ENCODE measurements at places on chromosomes 3 and 15. TPM values are rescaled to one million over a fixed set of nuclear protein-coding genes. Genes with fewer than 3 reads are reported as not detected.

DNA sequence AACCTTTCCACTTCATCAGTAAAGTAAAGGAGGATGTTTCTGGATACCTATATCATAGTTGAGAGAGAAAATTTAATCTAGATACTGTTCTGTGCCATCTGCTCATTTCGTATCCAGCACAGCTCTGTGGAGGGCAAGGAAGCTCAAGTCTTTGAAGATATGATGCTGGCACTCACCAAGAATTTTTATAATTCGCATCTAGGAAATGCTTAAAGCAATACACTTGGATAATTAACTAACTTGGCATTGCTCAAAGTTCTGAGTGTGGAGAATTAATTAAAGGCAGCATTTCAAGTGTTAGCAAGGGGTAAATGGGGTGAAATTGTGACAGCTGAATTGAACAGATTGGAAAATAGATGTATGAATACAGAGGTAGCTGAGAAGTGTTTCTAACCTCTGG, 213.2 kb downstream of the KCNMB2 start:
- no peak for DNase-seq
- no peaks in the 10 kb centered on the region for H3K27me3 ChIP-seq
- no peak overlapping the region for H3K4me3 ChIP-seq
- H3K27ac ChIP-seq: no peak overlapping the region

DNA sequence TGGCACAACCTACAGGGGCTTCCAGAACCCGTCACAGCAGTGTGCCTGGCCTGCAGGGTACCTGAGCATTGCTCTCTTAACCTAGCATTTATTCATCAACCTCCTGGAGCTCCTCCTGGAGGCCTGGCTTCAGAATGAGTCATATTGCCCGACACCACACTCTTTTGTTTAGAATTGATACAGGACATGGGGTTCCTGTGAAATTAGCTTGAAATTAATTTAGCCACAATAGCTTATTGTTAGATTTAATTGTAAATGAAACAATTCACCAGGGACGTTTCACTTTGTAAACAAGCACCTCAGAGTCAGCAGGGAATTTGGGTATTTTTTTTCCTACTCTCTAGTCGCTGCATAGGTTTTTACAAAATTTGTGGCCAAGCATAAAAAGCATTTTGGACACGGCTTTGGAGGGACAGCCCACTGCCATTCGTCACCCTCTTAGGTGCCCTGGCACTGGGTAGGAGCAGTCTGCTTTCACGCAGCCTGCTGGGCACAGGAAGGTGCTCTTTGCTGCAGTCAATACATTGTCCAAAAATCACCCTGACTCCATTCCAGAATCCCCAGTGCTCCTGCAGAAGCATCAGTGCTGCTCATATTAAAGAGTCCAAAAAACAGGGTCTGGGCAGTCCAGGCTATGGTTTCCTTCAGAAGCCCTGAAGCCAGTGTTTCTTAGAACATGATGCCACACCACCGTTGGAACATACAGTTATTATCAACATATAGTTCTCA, 60.8 kb upstream of the MEF2A start:
- H3K36me3 ChIP-seq: no peaks in the 10 kb centered on the region
- no peak overlapping the region for H3K4me3 ChIP-seq
- peak overlapping the region; percentile 11 for H3K27ac ChIP-seq
- peaks cover 36% of the 10 kb centered on the region for H3K4me1 ChIP-seq
- no peak for DNase-seq

The MRPL46 gene
- total RNA-seq: 32.4 TPM

DNA sequence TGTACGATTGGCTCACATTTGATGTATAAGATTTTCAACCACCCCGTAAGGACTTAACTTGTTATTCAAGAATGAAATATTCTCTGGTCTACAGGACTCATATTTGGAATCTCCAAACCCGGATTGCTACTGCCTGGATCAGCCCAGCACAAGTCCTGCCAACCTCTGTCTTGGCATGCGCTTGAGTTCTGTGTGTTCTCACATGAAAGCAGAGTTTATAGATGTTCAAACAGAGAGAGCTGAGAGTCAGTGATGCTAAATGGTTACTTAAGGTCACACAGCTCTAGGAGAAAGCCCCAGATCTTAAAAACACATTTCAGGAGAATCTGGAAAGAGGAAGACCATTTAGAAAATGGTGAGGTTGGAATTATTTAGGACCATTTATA, 268.0 kb upstream of the TBL1XR1 start:
- no peak overlapping the region for H3K4me3 ChIP-seq
- H3K27me3 ChIP-seq: no peaks in the 10 kb centered on the region
- DNase-seq: no peak
- H3K27ac ChIP-seq: no peak overlapping the region
- no peaks in the 10 kb centered on the region for H3K36me3 ChIP-seq

- no peak overlapping the region for H3K27ac ChIP-seq
- H3K4me1 ChIP-seq: no peaks in the 10 kb centered on the region
- no peak for DNase-seq
These were observed 119.9 kb upstream of the ATP2B2 start for GRCh38 chr3:10625323-10625722.

The DLL4 gene
- 0.16 TPM for total RNA-seq

The CCR3 gene
- total RNA-seq: not detected

DNA sequence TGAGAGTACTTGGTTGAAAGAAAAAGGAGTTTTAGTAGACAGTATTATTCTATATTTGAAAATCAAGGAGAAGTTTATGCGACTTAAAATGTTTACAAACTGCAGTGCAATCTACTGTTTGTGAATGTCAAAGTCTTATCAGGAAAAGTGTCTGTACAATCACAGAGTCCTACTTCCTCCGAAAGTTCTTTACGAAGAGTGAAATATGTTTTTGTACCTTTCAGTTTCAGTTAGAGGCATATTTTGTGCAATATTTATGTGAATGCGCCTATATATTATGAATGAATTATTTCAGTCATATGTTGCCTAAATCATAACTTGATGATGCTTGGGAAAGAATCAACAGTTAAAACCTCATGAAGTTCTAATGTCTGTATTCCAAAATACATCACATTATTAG, 31.5 kb downstream of the NGRN start:
- H3K27me3 ChIP-seq: peaks cover 10% of the 10 kb centered on the region
- no peak overlapping the region for H3K4me3 ChIP-seq
- H3K36me3 ChIP-seq: no peaks in the 10 kb centered on the region
- DNase-seq: no peak

The MORC1 gene
- not detected for total RNA-seq

DNA sequence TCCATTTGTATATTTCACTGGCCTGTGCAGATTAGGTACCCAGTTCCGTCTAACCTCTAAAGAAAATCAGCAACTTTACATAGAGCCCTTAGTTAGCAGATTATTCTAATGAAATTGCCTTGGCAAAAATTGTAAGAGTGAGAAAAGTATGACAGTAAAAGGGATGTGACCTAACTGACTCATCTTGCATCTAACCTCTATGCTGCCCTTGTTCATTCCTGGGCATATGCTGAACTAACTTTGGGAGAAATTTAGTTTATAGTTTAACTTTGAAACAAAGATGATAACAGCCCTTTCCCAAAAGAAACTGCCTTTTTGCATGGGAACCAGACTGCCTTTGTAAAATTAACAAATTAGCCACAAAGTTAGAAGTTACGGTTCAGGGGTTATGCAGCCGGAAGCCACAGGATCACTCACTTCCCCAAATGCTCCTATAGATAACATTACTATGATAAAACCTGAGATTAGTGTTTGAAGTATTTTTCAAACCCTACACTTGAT, 839.8 kb upstream of the ALCAM start:
- H3K27me3 ChIP-seq: peaks cover 11% of the 10 kb centered on the region
- H3K4me1 ChIP-seq: no peaks in the 10 kb centered on the region
- no peak overlapping the region for H3K4me3 ChIP-seq
- H3K27ac ChIP-seq: no peak overlapping the region
- DNase-seq: no peak
- H3K36me3 ChIP-seq: no peaks in the 10 kb centered on the region

- H3K36me3 ChIP-seq: peaks cover 66% of the 10 kb centered on the region
- H3K4me3 ChIP-seq: no peak overlapping the region
- peaks cover 6% of the 10 kb centered on the region for H3K4me1 ChIP-seq
- H3K27me3 ChIP-seq: no peaks in the 10 kb centered on the region
- no peak for DNase-seq
- H3K27ac ChIP-seq: no peak overlapping the region
These were observed 3.7 kb upstream of the ACKR4 start for GRCh38 chr3:132593241-132593946.

- H3K27me3 ChIP-seq: no peaks in the 10 kb centered on the region
- H3K36me3 ChIP-seq: peaks cover 32% of the 10 kb centered on the region
- no peak overlapping the region for H3K27ac ChIP-seq
- DNase-seq: peak; percentile 9
These were observed 27.0 kb downstream of the SHQ1 start for GRCh38 chr3:72821161-72821781.

GRCh38 chr3:46492890-46493547, 4.8 kb upstream of the RTP3 start:
- H3K27ac ChIP-seq: no peak overlapping the region
- H3K4me3 ChIP-seq: no peak overlapping the region
- peaks cover 11% of the 10 kb centered on the region for H3K4me1 ChIP-seq
- DNase-seq: no peak
- no peaks in the 10 kb centered on the region for H3K27me3 ChIP-seq
- H3K36me3 ChIP-seq: no peaks in the 10 kb centered on the region

DNA sequence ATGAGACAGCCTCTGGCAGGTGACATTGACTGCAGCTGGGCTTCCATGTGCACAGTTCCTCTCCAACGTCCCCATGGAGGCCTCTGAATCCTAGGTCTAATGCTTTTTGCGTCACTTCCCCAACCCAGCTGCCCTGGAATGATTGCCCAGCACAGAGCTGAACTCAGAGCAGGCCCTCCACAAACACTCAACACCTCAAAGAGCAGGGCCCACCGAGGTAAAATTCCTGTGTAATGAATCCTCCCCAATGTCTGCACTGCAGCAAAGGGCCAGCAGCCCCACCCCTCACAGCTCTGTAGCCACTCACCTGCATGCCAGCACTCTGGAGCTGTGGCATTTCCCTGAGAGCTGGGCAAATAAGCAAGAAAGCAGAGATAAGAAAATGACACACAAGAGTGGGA, 42.6 kb upstream of the DUSP7 start:
- peaks cover 4% of the 10 kb centered on the region for H3K4me1 ChIP-seq
- no peak overlapping the region for H3K4me3 ChIP-seq
- no peak overlapping the region for H3K27ac ChIP-seq

- peak overlapping the region; percentile 50 for H3K4me3 ChIP-seq
- H3K27me3 ChIP-seq: no peaks in the 10 kb centered on the region
- no peaks in the 10 kb centered on the region for H3K36me3 ChIP-seq
- no peak for DNase-seq
These were observed 8.2 kb downstream of the TRNT1 start for GRCh38 chr3:3134750-3135448.

DNA sequence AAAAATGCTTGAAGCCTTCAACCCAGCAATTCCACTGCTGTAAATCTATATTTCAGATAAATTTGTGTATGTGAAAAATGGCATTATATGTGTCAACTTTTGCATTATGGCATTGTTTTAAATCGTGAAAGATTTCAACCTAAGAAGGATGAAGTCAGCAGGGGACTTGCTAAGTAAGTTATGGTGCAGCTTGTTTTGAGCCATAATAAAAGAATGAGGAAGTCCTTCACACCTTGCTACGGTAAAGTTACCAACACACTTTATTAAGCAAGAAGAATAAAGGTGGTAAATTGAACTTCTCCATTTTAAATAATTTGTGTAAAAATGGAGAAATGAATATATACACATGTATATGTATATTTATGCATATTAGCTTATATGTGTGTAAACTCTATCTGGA, 371.4 kb downstream of the ROBO2 start:
- H3K27me3 ChIP-seq: no peaks in the 10 kb centered on the region
- no peaks in the 10 kb centered on the region for H3K4me1 ChIP-seq
- H3K36me3 ChIP-seq: no peaks in the 10 kb centered on the region
- DNase-seq: no peak
- H3K27ac ChIP-seq: no peak overlapping the region
- H3K4me3 ChIP-seq: no peak overlapping the region

The DNAH1 gene
- total RNA-seq: 41.4 TPM

The TRPM1 gene
- not detected for total RNA-seq

The CCR1 gene
- 0.94 TPM for total RNA-seq

The ARPP21 gene
- total RNA-seq: not detected

- H3K4me3 ChIP-seq: no peak overlapping the region
- H3K36me3 ChIP-seq: no peaks in the 10 kb centered on the region
- H3K27ac ChIP-seq: no peak overlapping the region
- H3K4me1 ChIP-seq: no peaks in the 10 kb centered on the region
- no peak for DNase-seq
- H3K27me3 ChIP-seq: no peaks in the 10 kb centered on the region
These were observed 113.3 kb downstream of the ANP32A start for GRCh38 chr15:68707386-68707785.

GRCh38 chr3:169662132-169662842, 1.2 kb downstream of the MECOM start:
- peaks cover 82% of the 10 kb centered on the region for H3K27me3 ChIP-seq
- H3K4me3 ChIP-seq: peak overlapping the region; percentile 88
- peaks cover 22% of the 10 kb centered on the region for H3K36me3 ChIP-seq
- H3K27ac ChIP-seq: no peak overlapping the region

The SLC24A5 gene
- total RNA-seq: not detected

The LIPC gene
- 4.2 TPM for total RNA-seq

GRCh38 chr3:167684388-167684993, 30.7 kb upstream of the WDR49 start:
- peak overlapping the region; percentile 20 for H3K27ac ChIP-seq
- peaks cover 65% of the 10 kb centered on the region for H3K36me3 ChIP-seq
- H3K4me3 ChIP-seq: no peak overlapping the region
- H3K4me1 ChIP-seq: no peaks in the 10 kb centered on the region
- no peaks in the 10 kb centered on the region for H3K27me3 ChIP-seq

GRCh38 chr3:49053543-49053942, 24.3 kb upstream of the IMPDH2 start:
- peaks cover 22% of the 10 kb centered on the region for H3K4me1 ChIP-seq
- no peak for DNase-seq
- H3K27ac ChIP-seq: peak overlapping the region; percentile 16
- H3K4me3 ChIP-seq: no peak overlapping the region

The PPARG gene
- total RNA-seq: not detected

DNA sequence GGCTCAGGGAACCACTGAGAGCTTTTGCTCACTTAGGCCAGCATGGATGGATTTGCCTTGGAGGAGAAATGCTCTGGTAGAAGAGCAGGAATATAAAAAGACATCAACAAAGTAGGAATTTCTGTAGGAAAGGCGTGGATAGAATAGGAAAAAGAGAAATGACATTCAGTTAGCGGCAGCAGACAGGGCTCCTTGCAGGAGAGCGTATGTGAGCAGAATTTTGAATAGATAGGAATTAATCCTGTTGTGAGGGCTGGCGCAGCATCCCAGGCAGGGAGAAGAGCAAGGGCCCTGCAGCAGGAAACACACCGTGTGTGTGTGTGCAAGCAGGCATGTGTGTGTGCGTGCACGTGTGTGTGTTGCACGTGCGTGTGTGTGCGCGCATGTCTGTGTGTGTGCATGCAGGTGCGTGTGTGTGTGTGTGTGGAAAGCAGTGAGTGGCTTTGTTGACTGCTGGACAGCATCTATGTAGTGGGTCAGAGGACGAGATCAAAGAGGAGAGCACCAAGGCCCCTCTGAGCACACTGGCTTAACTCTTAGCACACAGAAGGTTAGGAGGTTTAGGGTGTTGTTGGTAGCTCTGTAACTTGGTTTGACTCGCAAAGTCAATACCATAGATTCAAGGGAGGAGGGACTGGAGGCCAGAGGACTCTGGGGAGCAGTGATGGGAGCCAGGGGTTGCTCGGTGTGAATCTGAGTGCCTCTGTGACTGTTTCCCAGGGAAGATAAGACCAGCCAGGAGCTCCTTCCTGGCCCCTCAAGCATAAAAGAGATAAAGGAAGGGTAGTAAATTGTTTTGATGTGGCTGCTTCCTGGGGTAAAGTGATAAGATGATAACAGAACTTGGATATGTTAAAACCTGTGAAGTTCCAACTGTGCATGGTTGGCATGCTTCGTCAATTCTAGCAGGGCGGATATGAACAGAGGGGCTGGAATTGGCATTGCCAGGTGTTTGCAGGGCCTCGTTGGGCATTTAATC, 639.5 kb downstream of the NR2F2 start:
- DNase-seq: no peak
- no peaks in the 10 kb centered on the region for H3K4me1 ChIP-seq
- H3K27me3 ChIP-seq: no peaks in the 10 kb centered on the region
- H3K36me3 ChIP-seq: no peaks in the 10 kb centered on the region
- H3K4me3 ChIP-seq: no peak overlapping the region

The GXYLT2 gene
- total RNA-seq: not detected

Data from naive thymus-derived CD8-positive, alpha-beta T cell (primary cell).